ENCODE measurements at places on chromosomes 3 and 15.

GRCh38 chr15:40333922-40334492 is 6.7 kb downstream of the CCDC9B start:
- peak; percentile 95 for DNase-seq

GRCh38 chr15:57355259-57355658 is 21.0 kb upstream of the CGNL1 start:
- DNase-seq: no peak

- DNase-seq: no peak
These were observed 2.9 kb upstream of the FES start for GRCh38 chr15:90881181-90881977.

GRCh38 chr3:59709702-59710553 is 660.1 kb upstream of the CFAP20DC start:
- peak; percentile 9 for DNase-seq

- DNase-seq: no peak
These were observed 76.7 kb upstream of the PHLDB2 start for GRCh38 chr3:111782447-111782782.

DNA sequence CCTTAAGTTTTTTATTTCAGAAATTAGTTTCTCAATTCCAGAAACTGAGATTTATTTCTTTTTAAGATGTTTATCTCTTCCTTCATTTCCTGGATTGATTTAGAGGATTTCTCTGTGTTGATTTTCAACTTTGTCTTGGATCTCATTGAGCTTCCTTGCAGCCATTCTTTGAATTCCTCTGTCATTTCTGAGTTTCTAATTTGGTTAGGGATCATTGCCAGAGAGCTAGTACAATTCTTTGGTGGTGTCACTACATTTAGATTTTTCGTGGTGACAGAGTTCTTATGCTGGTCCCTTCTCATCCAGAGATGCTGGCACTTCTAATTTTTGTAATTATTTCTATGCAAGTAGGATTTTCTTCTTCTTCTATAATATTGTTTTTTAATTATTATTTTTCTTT is 691.1 kb upstream of the NAALADL2 start:
- DNase-seq: no peak

DNA sequence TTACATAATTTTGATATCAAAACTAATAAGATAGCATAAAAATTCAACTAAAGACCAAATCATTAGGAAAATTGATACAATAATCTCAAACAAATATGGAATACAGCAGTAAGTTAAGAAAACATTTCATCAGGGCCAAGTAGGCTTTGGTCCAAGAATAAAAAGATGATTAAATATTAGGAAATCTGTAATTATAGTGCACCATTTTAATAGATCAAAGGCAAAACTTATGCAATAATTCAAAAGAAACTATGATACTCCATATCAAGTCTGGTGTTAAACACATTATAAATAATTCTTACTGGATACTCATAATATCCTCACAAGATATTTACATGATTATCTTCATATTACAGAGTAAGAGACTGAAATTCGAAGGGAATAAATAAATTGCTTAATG is 51.2 kb downstream of the THRB start:
- DNase-seq: no peak

DNA sequence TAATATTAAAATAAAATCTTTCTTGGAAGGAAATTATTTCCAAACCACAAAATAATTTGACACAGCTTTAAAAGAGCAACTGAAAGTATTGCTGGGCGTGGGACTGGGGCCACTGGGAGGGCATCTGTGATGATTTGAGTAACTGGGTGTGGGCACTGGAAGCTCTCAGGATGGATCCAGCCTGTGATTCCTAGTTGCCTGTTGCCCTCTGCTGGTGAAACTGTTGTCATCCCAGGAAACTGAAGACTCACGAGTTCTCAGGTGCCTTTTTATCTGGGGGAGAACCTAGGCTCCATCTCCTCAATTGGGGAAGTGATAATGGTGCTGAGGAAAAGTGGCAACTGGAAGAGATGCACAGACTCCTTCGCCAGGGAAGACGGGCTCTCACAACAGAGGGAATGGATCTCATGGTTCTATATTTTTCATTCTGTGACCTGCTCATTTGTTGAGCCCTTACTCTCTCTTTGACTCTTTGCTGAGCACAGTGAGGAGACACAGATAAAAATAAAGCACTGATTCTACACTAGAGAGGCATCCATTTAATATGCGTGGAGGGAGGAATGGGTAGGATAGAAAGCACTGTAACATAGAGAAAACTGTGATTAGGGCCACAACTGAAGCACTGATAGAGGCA is 61.6 kb downstream of the TPRG1 start:
- DNase-seq: peak; percentile 40

DNA sequence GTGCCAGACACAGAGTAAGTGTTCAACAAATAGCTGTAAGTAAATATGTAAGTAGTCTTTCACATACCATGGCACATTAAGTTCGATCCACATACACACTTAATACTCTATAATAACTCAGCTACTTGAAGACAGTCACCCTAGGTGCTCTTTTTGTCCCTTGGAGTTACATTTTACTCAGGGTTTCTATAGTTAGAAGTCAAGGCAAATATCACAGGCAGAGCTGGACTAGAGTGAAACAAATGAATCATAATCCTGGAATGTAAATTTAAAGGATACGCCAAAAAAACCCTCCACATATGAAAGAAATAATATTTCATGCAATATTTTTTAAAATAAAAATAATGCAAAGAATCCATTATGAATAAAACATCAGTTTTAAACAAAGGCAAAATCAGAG is 461.8 kb downstream of the MAGI1 start:
- no peak for DNase-seq

DNA sequence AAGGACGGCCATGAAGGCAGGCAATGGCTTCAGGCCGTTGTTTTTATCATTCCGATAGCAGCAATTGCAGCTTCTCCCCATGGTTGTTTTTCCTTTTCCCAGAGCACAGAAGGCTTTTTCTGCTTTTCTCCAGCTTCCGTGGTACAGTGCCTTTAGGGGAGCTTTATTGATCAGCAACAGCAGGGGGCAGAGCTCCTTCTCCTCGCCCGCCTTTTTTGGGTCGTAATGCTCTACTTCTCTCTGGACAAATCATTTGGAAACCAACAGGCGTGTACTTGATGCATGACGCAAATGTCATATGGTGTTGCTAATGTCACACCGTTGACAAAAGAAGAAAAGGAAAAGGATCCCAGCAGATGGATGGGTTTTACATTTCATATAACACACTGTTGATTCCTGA is 79.7 kb upstream of the SNRK start:
- no peak for DNase-seq

GRCh38 chr3:126646674-126647073 is 8.2 kb downstream of the TXNRD3 start:
- no peak for DNase-seq

GRCh38 chr3:58986654-58987053 is 63.2 kb downstream of the CFAP20DC start:
- DNase-seq: no peak

GRCh38 chr3:45082142-45082538 is 56.0 kb downstream of the CLEC3B start:
- DNase-seq: no peak

DNA sequence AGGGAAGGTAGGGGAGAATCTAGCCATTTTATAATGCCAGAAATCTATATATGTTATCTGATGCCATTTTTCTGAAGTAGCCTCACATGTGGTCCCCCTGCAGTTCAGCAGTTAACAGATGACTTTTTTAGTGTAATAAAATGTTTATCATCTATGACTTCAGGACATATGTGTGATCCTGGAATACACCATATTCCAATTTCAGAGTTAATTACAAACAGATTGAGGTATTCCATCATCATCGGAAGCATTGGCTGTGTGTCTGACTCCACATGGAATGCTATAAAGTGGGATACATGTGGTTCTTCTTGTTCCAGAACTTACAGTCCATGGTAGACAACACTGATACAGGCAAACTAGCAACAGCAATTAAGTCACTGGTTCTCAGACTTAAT is 45.9 kb upstream of the LIMD1 start:
- DNase-seq: no peak

DNA sequence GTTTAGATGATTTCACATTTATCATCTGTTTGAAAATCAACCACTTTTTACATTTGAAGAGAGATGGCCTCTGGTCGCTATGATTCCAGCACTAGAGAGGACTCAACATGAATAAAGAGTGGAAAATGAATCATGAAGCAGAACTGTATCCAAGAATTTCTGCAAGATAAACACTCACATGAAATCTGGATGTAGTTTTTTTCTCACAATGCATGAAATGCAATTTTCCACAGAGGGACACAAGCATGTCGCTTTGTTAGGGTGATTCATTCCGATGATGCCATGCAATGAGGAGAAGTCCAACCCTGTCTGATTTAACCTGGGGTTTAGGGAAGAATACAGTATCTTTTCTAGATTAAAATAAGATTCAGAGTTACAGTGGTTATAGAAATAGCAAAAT is 50.4 kb upstream of the ADCY5 start:
- DNase-seq: no peak

- no peak for DNase-seq
These were observed 145.5 kb upstream of the TPM1 start for GRCh38 chr15:62896969-62897486.

- no peak for DNase-seq
These were observed 52.3 kb downstream of the KBTBD12 start for GRCh38 chr3:127967316-127967715.

DNA sequence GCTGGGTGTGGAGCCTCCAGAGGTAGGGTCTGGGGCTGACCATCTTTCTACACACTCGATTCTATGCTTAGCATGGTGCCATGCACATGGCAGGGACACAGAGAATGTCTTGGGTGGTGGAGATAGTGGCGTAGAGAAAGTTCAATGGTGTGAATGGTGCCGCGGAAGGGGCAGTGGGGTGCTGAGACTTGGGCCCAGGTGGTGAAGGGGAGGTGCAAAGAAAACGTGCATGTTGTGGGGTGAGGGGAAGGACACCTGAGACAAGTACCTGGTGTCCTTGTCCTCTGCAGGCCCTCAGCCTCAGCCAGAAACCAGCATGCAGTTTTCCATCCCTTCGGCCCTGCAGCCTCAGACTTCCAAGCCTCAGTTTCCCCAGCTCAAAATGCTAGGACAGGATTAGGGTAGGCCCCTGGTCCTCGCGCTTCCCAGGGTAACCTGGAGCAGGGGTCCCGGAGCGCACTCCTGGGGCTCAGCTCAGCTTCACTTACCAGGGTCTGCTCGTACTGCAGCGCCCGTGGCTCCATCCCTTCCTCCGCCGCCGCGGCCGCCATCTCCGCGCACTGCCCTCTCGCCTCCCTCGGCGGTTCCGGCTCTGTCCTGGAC is 375 bp downstream of the CLCN2 start:
- no peak for DNase-seq

GRCh38 chr15:68821841-68822381 is 1.2 kb upstream of the ANP32A start:
- DNase-seq: peak; percentile 56

GRCh38 chr3:20225769-20226168 is 39.8 kb upstream of the SGO1 start:
- DNase-seq: peak; percentile 46

- no peak for DNase-seq
These were observed 226.3 kb downstream of the MCTP2 start for GRCh38 chr15:94457661-94458060.

GRCh38 chr15:42018306-42019224 is 2.3 kb downstream of the PLA2G4E start:
- no peak for DNase-seq

GRCh38 chr15:80266113-80266512 is 14.1 kb upstream of the CTXND1 start:
- DNase-seq: no peak

- no peak for DNase-seq
These were observed 40.2 kb upstream of the OSTN start for GRCh38 chr3:191158815-191159214.

DNA sequence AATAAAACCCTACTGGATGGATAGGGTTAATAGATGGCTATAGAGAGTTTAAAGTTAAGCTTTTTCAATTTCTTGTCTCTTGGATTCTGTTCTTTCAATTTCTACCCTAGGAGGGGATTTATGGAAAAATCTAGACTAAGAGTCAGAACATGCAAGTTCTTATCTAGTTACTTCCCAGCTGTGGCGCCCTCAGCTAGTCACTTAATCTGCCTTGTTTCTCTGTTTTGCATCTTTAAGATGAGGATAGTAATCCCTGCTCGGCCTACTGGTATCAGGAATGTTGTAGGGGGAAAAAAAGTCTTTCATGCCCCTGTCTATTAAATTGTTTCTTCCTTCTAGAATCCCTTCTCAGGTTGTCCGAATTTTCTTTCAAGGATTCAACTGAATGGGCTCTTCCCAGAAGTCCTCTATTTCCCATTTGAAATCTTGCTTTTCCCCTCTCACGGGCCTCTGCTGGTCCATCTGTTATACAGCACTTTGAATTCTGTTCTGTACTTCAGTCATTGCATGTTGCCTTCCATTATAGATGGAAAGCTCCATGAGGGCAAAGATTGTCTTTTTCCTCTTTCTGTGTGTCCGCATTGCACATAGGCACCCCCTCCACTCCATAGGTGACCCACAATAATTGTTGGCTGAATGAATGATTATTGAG is 4.4 kb downstream of the KCTD6 start:
- no peak for DNase-seq

DNA sequence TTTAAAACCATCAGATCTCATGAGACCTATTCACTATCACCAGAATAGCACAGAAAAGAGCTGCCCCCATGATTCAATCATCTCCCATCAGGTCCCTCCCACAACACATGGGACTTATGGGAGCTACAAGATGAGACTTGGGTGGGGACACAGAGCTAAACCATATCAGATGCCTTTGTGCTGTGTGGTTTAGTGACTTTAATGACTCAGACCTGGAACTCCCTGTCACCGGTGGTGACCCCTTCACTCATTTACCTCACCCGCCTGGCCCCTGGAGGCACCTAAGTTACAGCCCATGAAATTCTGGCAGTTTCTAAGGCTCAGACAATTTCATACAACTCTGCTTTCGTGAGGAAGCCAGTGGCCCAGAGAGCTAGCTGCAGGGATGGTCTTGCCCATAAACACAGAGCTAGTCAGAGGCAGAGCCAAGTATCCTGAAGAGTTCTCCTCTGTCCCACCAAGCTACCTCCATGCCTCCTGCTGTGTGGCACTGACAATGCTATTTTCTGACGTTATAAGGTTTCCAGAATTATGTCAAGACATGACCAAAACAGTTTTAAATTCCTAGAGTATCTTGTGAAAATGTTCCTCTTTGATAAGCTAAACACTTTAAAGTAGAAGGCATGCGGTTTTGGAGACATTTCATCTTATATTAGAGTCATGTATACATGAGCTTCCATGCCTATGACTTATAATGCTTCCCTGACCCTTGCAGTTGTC is 231.1 kb upstream of the IL12A start:
- DNase-seq: no peak

Measured in NB4 (cell line).